Activated T-cell treated with anti-CD3 and anti-CD28 coated beads, Interleukin-2, amount 50 U/mL, for 1 hour (primary cell): ENCODE measurements at places on chromosomes 12 and 14.
A peak's percentile ranks its signal among the peaks of the same experiment; 100 is the strongest.

DNA sequence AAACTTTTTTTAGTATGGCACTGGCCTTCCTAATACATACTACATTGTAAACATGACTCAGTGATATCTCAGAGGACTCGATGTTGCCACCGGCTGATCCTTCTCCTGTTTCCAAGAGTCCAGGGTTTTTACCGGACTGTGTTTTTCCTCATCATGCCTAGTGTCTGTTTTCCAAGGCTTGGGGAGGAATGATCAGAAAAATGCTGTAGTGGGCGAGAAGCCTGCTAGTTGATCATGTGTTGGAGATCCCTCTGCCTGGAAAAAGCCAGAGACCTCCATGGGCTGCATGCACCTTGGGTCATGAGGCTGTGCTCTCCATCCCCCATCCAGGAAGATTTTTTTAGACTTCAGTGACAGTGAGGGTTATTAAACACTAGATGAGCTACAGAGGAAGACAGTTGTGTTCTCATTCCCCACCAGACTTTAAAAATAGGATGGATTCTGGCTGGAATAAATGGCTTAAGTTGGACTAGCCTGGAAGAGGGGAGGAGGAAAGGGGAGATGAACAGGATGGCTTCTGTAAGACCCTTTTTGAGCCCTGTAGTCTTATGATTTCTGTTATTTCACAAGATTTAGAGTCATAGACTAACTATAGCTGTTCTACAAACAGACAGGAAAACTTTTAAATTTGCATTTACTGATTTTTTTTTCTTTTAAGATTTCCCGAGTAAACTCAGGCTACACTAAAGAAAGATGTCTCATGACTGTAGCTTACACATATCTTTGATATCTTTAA lies 145.7 kb downstream of the SAMD4A start:
- DNase-seq: no peak

DNA sequence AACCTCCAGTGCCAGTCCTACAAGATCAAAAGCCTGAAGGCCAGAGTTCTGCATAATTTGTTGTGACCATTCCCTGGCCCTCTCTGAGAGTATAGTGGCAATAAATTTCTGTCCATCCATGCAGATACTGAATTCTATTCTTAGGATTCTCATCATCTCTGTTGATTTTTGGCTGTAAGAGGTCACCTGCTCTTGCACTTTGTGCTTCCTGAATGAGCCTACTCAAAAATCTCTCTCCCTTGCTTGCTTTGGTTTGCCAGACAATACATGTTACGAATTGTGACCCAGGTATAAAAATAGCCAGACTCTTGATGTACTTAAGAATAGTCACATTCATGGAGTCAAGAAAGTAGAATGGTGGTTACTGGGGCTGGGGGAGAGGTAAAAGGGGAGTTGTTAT lies 16.7 kb downstream of the ZNF664 start:
- DNase-seq: no peak

GRCh38 chr12:44889162-44889561 lies 13.0 kb upstream of the NELL2 start:
- DNase-seq: no peak

- peak; percentile 40 for DNase-seq
These were observed 83.2 kb downstream of the SPPL3 start for GRCh38 chr12:120820884-120821510.

- DNase-seq: no peak
These were observed 83.0 kb upstream of the FAR2 start for GRCh38 chr12:29066011-29066588.

DNA sequence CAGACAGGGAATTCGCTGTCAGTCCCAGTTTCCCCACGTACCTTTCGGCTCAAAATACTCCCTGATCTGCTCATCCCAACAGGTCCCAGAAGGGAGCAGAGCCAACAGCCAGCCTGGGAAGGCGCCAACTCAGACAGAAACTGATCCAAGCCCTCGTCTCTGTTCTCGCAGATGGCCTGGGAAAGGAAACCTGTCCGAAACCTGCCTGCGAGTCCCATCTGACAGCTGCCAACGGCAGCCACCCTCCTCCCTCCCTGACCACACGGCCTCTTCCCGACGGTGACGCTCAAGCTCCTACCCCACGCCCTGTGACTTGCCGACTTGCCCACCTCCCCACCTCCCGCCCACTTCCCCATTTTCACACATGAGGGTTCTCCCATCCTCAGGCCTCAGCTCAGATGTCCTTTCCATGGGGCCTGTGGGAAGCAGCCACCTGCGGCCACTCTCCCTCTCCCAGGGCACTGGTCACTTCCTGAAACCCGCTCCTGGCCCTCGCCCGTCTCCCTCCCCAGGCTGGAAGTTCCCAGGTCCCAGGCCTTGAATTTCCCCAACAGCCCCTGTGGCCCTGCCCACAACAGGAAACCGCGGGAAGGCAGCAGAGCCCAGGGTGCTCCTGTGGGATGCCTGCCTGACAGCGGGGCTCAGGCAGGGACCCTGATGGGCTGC lies 60.9 kb upstream of the FBRSL1 start:
- DNase-seq: no peak

DNA sequence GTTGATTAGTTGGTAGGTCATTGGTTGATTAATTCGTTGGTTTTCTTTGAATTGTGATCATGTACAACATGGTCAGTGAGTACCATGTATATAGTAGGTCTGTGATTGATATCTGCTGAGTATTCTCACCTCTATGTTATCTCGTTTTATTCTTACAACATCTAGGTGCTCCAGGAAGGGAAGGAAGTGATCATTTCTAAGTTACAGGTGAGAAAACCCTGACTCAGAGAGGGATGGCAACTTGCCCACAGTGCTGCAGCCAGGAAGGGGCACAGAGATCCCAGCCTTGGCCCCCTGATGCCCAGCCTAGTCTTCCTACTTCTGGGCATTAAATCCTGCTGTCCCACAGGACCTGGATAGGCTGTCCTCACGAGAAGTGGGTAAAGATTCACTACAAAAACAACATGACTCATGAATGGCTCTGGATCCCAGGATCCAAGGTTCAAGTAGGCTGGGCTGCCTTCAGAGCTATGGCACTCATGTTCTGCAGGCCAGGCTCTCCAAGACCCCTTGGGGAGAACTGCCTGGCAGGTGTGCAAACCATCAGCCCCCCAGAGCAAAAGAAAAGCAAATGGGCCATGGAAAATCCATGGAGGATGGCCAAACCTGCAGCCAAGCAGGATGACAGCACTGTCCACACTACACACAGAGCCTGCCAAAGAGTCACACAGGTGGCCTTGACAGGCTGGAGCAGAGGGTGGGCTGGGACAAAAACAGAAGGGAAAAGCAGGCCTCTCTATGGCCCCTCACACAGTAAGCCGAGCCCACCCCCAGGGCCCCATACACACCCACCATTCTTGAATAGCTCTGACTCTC lies 146.2 kb downstream of the BCL11B start:
- DNase-seq: no peak

GRCh38 chr12:5439371-5439771 lies 7.5 kb downstream of the NTF3 start:
- DNase-seq: no peak

GRCh38 chr12:17976202-17976601 lies 113.8 kb downstream of the RERGL start:
- DNase-seq: no peak

DNA sequence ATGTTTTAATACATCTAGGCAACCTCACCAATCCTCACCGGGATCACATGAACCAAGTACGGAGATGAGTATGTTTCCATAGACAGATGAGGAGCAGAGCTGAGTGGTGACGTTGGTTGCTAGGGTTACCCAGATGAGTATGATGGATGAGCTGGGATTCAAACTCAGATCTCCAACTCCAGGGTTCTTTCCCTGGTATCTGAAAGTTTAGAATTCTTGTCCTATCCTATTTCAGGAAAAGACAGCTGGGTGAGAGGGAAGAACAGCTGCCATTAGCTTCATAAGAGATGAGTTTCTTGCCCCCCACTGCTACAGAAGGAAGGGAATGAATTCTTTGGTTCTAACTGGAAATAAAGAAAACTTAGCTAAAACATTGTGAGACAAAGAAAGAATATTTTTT lies 728.9 kb upstream of the TBX3 start:
- DNase-seq: no peak

GRCh38 chr12:54983536-54984101 lies 943 bp downstream of the TESPA1 start:
- peak; percentile 46 for DNase-seq

GRCh38 chr12:47894652-47895051 lies 10.1 kb downstream of the VDR start:
- DNase-seq: no peak
